ENCODE measurements at places on chromosomes 4 and X. TPM values are rescaled to one million over a fixed set of nuclear protein-coding genes. Genes with fewer than 3 reads are reported as not detected.

Gene SRPK3
- total RNA-seq = not detected

Gene MAGED4
- 63.1 TPM for total RNA-seq

Gene ATP5ME
- total RNA-seq = 15.6 TPM

Gene IQCM
- total RNA-seq = not detected

Gene SPANXN5
- total RNA-seq = not detected

Gene MTMR8
- not detected for total RNA-seq

Gene CLCN5
- total RNA-seq = 4.6 TPM

Gene F8A3
- total RNA-seq = 0.32 TPM

Gene RHOXF1
- total RNA-seq = not detected

Gene SLC34A2
- total RNA-seq = not detected

Gene GLUD2
- total RNA-seq = 1.6 TPM
